ENCODE measurements at places on chromosomes 11 and 22.

DNA sequence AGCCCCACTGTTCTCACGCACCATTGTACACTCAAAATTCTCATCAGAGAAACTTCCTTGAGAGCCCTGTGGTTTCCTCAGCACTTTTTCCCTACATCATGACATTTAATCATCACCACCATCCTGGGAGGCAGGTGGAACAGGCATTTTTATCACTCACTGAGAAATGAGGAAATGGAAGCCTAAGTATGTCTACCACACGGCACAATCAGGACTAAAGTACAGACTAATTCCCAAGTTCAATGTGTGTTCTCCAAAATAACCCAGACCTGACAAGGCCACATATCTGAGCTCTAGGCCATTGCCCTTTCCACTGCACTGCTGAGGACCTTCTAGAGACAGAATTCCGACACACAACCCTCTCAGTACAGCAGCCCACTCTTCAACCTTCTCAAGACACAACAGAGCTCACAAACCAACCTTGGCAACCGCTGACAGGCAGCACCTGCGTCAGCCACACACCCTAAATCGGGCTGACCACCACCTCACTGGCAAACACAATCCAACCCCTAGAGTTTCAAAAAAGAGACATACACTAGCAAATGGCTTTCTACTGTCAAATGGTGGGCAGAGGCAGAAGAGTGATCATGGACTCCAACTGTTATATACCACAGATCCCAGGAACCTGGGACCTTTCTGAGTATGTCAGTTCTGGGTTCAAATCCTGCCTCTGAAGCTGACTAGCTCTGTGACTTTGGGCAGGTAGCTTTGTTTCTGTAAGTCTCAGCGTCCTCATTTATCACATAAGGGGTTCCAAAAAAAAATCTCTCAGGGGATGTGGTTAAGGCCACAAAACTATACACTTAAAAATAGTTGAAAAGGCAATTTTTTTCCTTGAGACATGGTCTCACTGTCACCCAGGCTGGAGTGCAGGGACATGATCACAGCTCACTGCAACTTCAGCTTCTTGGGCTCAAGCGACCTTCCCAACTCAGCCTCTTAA is 16.3 kb downstream of the SMCO4 start:
- no peak for DNase-seq

DNA sequence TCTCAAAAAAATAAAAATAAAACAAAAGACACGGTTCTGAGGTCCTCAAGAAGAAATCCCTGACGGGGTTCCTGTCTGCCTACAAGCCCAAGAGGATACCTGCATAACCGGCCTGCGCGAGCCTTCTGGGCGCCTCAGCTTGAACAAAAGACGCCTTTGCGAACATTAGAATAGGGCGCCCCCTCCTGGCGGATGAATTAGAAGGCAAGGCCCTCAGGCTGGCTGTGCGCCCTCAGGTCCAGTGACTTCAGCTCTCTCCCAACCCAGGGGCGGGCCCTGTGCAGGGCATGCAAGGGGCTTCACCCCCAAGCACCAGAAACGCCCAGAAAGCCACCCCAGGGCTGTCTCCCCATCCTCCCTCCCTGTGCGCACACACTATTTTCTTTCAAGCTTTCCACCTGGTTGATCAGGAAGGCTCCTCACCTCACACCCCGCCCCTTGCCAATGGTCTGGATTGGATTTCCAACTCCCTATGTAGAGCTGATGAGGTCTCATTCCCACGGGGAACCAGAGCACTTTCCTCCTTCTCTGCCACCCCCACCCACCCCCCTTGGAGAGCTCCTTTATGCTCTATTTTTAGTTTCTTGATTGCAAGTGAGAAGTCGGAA is 273.3 kb downstream of the BUD13 start:
- peak; percentile 14 for DNase-seq

GRCh38 chr11:62069374-62069773 is 54.4 kb upstream of the INCENP start:
- no peak for DNase-seq

DNA sequence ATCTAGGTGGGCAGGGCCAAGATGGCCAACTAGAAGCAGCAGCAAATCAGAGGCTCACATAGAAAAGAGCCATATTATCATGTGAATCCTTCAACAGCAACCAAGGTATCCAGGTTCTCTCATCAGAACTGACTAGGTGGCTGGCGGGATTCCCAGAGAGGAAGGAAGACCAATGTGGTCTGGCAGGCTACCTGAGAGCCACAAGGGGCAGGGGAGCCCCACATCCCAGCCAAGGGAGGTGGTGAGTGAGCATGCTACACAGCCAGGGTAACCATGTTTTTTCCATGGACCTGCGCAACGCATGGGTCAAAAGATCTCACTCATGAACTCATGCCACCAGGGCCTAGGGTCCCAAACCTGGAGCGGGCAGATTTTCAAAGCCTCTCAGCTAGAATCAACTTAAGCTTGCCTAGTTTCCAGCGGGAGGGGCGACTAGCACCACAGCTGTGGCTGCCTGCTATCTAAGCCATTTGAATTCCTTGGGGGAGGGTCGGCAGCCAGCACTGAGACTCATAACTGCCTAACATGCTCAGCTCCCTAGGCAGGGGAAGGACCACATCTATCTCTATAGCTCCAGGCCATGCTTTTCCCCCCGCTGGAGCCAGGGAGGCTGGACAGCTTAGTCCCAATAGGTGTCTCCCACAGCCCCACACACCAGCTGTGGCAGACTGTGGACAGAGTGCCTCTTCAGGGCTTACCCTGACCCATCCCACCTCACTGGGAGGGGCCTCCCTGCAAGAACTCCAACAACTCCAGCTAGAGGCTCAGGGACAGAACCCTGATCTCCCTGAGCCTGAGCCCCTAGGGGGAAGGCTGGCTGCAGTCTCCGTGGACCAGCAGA is 28.7 kb upstream of the CASP12 start:
- no peak for DNase-seq

- DNase-seq = no peak
These were observed 3.0 kb upstream of the SEPTIN3 start for GRCh38 chr22:41966225-41966606.

DNA sequence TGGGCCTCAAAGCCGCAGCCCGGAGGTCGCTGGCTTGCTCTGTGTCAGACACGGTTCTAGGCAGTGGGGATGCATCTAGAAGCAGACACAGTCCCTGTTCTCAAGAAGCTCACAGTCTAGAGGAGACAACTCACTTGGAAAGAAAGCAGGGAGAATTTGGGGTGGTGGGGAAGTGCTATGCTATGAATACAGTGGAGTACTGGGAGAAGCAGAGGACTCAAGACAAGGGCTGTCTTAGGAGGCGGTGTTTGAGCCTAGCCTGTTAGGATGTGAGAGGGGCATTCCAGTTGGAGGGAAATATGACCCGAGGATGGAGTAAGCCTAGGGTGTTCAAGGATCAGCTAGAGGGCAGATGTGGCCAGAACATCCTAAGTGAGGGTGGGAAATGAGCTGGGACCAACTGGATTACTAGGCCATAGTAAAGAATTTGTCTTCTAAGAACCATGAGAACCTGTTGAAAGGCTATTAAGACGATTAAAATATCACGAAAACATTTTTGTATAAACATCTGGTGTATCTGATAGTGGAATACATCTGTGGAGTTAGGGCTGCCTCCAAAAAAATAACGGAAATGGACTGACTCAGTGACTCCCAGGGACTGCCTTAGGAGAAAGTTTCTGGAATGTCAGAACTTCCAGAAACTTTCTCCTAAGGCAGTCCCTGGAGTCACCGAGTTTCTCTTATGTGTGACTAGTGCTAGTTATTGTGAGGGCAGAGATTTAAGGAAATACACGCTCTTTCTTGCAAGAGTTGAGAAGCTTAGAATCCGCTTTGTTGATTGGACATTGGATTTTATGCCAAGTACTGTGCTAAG is 1.1 kb upstream of the PITPNB start:
- DNase-seq = no peak

DNA sequence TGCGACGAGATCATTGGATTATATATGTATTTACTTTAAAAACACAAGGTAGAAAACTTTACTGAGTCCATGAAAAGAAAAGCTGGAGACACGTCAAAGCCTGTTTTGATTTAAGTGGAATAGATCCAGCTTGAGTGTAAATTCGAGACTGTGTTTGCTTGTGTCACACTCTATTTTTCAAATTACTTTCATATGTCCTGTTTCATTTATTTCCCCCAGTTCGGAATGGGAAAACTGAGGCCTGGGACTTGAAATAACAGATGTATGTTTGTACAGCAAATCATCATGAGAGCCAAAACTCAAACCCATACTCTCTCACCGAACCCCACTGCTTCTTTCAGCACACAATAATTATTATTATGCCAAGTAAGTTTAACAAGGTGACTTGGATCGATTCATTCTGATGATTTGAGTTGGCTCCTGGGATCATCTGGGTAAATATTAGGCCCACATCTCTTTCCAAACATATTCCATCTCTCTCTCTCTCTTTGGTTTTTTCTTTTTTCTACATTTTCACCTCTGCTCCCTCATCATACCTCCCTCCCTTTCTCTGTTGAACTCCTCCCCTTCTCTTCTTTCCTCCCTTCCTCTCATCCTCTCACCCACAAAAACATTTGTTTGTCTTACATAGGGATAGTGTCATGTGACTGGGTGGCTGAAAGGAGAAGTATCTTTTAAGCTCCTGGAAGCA is 21.2 kb downstream of the FZD4 start:
- DNase-seq = no peak

- no peak for DNase-seq
These were observed 726.9 kb upstream of the TENM4 start for GRCh38 chr11:80167766-80168165.

GRCh38 chr11:35567737-35568465 is 42.5 kb upstream of the PAMR1 start:
- DNase-seq = no peak

DNA sequence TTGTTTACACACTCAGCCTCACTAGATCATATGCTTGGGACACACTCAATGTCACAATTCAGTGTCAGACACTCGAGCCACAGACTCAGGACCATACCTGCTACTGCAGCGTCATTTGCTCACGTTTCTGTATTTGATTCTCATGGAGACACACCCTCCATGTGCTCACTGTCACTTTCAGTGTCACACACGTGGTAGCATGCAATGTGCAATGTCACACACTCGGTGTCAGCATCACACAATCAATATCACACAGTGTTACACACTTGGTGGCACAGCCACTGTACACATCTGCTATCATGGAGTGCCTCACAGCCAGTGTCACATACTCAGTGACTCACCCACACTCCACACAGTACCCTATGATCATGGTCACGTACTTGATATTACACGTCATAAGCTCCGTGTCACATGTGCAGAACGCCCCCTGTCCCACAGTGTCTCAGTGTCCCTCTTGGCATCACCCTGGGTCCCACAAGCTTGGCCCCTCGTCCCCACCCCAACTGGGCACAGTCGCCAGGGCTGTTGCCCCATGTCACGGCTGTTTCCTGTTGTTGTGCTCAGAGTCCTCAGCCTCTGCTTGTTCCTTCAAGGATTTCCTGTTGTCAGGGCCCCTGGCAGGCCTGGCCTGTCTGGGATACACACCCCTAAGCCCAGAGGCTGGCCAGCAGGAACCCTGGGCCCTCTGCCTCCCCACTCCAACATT is 49.6 kb downstream of the PDE2A start:
- DNase-seq = no peak

- peak; percentile 33 for DNase-seq
These were observed 705 bp downstream of the PTPRJ start for GRCh38 chr11:47980907-47981621.

GRCh38 chr11:2400762-2401435 is 349 bp downstream of the TSSC4 start:
- DNase-seq = no peak

DNA sequence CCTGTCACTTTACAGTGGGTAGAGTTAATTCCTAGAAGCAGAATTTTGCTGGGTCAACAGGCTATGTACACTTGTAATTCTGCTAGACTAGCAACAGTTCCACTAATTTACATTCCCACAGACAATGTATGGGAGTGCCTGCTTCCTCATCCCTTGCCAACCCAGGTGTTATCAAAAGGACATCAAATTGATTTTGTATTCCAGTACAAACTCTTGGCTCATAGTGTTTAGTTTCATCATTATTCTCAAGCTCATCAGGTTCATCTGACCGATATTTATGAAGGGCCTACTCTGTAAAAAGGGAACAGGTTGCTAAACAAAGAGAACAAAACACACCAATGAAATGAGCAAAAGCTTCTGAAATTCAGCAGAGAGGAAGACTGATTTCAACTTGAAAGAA is 30.7 kb downstream of the PITPNB start:
- DNase-seq = no peak

GRCh38 chr11:130180491-130180890 is 20.9 kb downstream of the ST14 start:
- DNase-seq = no peak

DNA sequence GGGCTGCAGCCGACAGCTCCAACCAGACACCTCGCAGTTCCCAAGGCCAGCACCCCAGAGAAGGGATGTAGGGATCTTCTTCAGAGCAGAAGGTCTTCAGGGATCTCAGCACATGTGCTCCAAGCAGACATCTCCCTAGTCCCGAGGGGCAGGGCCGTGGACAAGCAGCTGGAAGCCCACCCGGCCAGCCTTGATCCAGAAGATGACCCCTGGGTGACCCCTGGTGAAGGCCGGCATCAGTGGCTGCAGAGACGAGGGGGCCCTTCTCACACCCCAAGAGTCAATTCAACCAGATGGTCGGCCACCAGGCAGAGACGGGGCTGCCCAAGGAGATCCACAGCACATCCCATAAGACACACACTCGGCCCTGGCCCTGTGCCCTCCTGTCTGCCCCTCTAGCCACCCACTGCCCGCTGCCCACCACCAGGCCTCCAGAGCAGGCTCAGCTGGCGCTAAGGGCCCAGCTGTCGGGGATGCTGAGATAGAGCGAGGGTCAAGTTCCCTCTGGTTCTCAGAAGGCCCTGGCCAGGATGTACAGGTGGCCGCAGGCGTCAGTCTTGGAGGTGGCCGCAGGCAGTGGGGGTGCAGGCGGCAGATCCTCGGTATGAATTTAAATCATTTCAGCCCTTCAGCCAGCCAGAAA is 168.3 kb downstream of the BRD1 start:
- no peak for DNase-seq

- no peak for DNase-seq
These were observed 23.5 kb downstream of the SPATA19 start for GRCh38 chr11:133821776-133822175.

GRCh38 chr11:116055064-116055463 is 550.8 kb upstream of the CADM1 start:
- no peak for DNase-seq

DNA sequence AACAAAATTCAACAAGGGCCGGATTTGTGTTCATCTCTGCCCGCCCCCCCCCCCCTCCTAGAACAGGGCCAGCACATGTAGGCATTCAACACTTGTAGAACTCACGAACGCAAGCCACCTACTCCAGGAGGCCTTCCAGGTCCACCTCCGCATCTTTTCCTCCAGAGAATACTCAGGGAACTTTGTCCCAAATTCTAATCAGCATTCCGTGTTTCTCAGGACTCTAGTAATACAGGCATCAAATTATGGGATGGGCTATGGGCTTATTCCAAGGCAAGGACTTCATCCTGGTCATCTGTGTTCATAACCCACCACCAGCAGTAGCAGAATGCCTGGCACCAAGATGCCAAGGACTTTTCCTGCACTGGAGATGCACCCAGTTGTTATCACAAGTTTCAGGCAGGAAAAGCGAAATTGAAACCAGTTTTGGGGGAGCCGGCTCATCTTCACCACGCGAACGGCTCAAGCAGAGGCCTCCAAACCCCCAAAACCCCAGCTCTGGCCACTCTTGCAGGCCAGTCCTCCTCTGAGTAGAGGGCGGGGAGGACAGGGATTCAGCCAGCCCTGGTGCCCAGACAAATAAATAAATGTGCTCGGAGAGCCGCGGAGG is 462 bp downstream of the UBE2L6 start:
- DNase-seq = peak; percentile 42

All from CD4-positive, alpha-beta T cell treated with Interferon alpha-2 for 1 hour (primary cell).